ENCODE measurements at places on chromosomes 7 and 10.

DNA sequence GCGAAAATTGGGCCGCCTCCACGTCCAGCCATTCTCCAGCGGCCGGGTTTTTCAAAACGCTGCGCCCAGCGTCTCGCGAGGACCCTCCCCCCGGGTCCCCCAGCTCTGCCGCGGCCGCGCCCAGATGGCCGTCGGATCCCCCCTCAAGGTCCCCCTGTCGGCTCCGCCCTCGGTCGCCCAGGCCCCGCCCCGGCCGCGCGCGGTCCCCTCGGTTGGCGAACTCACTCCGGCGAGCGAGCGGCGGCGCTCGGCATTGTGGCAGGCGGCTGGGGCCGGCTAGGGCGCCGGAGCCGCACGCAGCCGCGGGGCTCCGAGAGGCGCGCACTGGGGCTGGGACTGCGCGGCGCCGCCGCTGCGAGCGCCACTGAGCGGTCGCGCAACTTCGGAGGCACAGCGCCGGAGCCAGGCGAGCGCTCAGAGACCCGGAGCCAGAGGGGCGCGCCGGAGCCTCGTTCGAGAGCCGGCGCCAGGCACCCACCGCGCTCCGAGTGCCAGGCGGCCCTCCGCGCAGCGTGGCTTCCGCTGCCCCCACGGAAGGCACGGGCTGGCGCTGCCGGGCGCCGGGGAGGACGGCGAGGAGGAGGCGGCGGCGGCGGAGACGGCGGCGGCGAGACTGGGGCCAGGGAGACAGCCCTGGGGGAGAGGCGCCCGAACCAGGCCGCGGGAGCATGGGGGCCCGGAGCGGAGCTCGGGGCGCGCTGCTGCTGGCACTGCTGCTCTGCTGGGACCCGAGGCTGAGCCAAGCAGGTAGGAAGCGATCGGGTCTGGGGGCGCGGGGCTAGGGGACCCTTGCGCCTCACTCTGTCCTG lies at the start of gene UNC5B:
UNC5B (plus strand) TSS at position 253 of the 809 bp plus-strand sequence; CDS start at position 669, 416 bp downstream.
- DNase-seq: peak; percentile 92

DNA sequence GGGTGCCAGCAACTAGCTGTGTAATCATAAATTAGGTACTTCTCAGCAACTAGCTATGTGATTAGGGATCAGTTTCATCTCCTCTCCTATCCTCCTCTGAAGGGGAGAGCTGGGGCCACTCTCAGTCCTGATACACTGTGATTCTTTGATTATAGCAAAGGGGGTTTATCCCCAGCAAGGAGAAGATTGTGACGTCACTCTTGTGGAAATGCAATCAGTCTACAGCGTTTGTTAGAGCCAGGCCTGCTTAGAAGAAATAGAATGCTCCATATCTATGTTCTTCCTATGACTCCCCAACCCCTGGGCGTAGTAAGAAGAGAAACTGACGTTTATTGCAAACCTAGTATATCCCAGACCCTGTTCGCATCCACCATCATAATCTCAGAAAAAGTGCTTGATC lies 308.2 kb downstream of the GFRA1 start:
- DNase-seq: no peak

DNA sequence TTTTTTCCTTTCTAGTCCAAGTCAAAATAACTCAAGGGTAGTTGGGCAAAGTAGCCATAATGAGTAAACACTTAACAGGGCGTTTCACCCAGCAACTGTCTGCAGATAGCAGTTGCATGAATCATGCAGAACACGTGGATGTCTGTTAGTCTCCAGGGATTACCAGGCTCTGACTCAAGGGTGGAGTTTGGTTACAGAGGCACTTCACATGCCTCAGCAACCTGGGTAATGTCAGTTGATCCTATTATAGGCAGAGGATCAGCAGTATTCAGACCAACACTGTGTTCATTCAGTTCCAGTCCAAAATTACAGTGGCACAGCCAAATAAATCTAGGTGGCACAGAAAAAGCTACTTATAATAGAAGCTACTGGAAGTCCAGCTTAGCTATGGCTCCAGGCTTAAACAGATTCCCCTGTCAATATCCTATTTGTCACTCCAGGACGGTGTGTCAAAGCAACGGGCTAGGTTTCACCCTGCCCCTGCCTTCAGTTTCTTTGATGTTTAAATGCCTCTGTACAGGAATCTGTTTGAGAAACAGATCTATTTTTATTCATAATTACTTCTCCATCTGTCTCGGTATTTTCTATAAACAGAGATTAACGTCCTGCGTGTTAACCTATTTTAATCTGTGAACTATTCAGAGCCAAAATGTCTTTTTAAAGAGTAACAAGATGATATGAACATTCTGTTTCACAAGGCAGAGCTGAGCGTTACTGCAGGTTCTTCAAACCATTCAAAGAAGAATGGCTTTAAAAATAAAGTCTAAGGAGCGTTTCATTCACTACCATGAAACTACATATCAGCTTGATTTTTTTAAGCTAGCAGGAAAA lies 162.6 kb upstream of the AKR1E2 start:
- DNase-seq: no peak

GRCh38 chr7:116951366-116952292 lies 1.7 kb upstream of the ST7 start:
- DNase-seq: no peak
